GM12878 (cell line): ENCODE measurements at places on chromosomes 4 and X.

GRCh38 chrX:48813644-48814043 is 11.8 kb downstream of the HDAC6 start:
- no peak for DNase-seq

DNA sequence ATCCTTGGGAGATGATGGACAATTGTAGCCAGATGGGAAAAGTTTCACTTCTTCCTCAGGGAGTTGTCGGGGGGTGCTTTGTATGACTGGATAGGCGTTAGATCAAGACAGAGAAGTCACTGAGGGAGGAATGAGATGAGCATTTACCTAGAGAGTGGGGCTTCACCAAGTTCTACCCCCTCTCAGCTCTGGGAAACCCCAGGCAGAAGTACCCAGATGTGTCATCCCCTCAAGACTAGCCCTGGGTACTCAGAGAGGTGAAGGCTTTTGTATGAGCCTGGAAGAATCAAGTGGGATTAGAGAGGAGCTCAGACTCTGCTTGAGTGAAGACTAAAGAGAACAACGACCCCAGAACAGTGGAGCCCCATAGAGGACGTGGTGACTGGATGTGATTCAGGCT is 1.9 kb downstream of the MAGEB1 start:
- DNase-seq: peak; percentile 8

GRCh38 chr4:14580061-14580460 is 422.2 kb upstream of the CPEB2 start:
- DNase-seq: no peak

- DNase-seq: no peak
These were observed 362.2 kb upstream of the EMCN start for GRCh38 chr4:100880011-100880410.

GRCh38 chr4:181671672-181672071 is 571.5 kb upstream of the TENM3 start:
- DNase-seq: no peak

DNA sequence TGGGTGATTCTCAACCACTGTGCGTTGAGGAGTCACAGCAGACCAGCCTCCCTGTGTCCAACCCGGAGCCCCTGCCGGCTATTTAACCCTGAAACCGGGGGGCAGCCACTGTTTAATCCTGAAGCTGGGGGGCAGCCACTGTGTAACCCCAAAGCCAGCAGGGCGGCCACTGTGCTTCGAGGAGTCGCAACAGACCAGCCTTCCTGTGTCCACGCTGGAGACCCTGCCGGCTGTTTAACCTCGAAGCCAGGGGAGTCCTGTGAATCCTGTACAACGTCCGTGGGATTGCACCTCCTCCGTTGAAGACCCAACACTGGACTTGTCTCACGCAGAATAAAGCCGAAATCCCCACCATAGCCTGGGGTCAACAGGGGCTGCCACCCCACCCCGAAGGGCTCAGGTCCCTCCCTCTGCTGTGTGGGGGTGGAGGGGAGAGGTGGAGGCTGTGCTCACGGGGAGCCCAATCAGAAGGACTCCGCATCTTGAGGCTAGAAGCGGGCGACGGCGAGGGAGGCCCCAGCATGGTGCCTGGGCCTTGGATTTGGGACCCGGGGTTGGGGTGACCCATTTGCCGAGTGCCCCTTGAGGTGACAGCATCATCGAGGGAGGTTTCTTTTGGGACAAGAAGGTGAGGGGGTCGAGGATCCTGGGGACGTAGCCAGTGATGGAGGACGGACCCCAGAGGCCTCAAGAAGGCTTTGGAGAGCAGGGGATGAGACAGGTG is 94.9 kb downstream of the ADRA2C start:
- DNase-seq: no peak

- no peak for DNase-seq
These were observed 211.4 kb downstream of the MID1IP1 start for GRCh38 chrX:39012621-39013111.

DNA sequence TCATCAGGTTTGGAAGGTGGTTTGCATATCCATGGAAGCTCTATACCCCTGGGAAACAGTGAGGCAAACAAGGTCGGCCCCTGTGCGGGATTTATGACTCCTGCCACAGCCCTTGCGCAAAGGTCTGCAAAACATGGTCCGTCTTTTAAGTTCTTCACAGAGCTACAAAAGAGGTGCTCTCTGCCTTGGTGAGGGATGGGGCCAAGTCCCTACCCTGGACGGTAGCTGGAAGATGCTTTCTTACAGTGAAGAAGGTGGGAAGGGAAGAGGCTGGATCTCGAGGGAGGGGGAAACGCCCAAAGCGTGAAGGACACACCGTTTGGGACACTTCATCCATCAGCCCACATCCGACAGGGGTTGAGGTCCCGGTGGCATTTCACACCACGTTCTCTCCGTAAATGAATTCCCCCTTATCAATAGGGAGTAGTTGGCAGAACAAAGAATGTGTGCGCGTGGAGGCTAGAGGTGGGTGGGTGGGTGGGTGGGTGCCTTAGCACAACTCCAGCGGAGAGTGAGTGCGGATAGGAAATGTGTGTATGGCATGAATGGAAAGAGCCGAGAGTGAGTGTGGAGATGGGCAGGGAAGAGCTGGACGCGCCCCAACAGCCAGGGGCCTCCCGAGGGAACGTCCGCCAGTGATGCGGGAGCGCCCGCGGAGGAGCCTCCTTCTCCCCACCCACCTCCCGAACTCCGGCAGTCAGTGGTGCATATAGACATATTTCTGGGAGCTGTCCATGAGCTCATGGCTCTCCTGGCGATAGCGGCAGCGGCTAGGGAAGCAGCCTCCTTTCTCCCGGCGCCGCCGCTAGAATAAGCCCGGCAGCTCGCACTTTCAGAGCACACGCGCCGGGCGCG is 68.3 kb downstream of the LARP7 start:
- DNase-seq: no peak

DNA sequence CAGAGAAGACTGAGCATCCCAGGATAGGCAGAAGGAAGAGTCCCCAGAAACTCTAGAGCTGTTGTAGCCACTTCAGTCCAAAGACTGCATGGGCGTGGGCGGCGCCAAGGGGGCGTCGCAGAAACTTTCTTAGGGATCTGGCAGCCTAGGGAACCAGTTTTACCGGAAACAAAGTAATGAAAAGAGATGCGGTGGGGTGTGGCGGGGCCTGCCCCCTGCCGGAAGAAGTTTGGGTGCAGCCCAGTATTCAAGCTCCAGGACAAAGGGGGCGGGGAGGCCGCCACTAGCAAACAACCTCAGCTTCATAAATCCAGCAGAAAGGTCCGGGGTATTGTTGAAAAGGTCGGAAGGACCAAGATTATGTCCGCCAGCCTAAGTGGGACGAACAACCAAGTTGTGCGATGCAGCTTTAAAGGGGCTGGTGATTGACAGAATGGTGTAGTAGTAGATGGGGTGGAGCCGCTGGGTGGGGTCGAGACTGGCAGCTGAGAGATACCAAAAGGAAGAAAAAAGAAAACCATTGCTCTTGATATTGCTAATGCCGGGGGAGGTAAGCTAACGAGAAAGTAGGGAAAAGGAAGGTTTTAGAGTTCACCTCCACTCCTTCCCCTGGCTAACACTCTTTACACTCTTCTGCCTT is 190.5 kb downstream of the RRAGB start:
- DNase-seq: no peak

- DNase-seq: no peak
These were observed 287.0 kb downstream of the ARHGAP24 start for GRCh38 chr4:85761803-85762528.

DNA sequence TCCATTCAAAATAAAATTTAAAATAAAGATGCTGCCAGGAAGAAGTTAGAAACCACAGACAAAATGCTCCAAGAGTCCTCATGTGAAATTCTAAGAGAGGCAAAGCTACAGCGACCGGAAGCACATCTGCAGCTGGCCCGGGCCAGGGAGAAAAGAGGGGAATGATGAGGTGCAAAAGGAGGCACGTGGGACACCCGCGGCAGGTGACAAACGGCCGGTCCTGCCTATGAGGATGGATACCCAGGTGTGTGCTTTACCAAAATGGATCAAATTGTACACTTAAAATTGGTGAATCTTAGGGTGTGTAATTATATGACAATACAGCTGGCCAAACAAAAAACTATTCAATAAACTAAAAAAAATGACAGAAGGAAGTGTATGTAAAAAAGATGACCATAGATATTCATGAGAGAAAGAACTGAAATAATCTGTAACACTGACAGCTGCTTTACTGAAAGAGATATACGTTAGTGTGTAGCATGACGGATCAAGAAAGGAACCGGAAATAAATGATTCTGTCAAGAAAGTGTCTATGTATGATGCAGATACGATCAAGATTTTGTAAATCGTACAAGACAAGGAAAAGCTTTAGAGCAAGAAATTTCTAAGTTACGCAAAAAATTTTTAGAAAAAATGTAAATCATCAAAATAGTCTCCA is 29.5 kb downstream of the PPP2R3B start:
- no peak for DNase-seq

DNA sequence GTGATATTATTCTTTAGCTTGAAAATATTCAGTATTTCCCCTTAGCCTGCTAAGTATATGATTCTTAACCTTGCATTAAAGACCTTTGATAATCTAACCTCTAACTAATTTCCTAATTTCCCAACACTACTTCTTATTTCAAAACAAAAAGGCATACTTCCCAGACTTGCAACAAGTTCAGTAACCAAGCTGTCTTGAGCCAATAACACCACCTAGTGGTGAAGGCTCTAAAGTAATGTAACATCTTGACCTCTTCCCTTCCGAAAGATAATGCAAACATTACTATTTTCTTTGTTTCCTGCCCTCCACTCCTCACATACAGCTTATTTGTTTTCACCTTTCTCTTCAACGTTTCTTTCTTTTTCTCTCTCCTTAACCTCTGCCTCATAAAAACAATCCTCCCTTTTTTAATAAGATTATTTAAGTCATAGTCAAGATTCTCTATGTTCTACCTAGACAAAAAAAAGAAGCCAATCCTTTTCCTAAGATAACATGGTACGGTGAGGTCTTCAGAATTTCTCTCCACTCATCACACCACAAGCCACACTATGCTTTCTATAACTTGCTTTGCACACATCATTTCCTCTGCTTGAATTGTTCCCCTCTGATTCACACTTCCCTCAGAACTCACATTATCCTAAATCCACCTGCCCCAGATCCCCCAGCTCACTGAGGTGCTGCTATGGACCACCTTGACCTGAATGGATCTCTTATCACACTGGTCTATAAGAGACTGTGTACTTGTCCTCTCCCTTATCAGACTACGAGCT is 3.5 kb downstream of the FAT1 start:
- no peak for DNase-seq

DNA sequence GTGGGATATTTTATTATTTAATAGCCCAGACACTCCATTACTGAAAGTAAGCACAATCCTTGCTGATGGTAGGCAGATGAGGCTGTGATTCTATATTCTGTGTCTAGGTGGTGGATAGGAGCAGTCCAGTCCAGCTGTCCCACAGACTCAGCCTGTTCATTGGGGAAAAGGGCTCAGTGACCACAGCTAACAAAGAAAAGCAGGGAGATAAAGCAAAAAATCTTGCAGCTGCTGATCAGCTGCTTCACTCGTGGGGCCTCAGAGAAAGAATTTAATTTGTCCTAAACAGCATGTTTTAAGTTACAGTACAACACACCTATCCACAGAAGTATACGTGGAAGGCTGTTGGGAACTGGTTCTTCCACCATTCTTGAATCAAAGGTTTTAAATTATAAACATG is 40.7 kb upstream of the ANK2 start:
- DNase-seq: no peak
